ENCODE measurements at places on chromosomes 7 and 10.
A peak's percentile ranks its signal among the peaks of the same experiment; 100 is the strongest.

GRCh38 chr10:31063841-31064240 lies 32.2 kb upstream of the ZNF438 start:
- no peaks in the 10 kb centered on the region for H3K4me1 ChIP-seq
- H3K36me3 ChIP-seq, result no peaks in the 10 kb centered on the region
- DNase-seq, result no peak
- H3K27me3 ChIP-seq, result peaks cover 26% of the 10 kb centered on the region
- H3K4me3 ChIP-seq, result no peak overlapping the region

- H3K4me3 ChIP-seq, result no peak overlapping the region
- no peaks in the 10 kb centered on the region for H3K36me3 ChIP-seq
- no peak for DNase-seq
Measured at GRCh38 chr10:557792-558328, 131.6 kb downstream of the DIP2C start.

DNA sequence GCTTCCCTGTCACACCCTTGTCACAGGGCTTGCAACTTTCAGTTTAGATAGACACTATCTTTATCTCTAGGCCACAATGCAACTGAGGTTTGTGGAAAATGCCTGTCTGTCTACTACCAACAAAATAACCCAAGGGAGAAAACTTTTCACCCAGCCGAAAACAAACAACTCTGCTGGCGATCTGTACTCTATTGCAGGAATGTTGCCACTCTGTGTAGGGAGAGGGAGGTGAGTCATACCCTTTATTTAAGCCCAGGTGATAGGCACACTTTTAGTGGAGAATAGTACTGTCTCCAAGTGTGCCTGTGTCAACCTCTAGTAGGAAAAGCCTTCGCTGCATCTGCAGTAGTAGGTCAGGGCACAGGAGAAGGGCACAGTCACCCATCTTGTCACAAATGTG lies 108.3 kb downstream of the SLC25A40 start:
- H3K4me1 ChIP-seq, result no peaks in the 10 kb centered on the region
- H3K27me3 ChIP-seq, result peaks cover 6% of the 10 kb centered on the region
- H3K4me3 ChIP-seq, result no peak overlapping the region
- DNase-seq, result no peak
- peaks cover 29% of the 10 kb centered on the region for H3K36me3 ChIP-seq
- no peak overlapping the region for H3K27ac ChIP-seq

DNA sequence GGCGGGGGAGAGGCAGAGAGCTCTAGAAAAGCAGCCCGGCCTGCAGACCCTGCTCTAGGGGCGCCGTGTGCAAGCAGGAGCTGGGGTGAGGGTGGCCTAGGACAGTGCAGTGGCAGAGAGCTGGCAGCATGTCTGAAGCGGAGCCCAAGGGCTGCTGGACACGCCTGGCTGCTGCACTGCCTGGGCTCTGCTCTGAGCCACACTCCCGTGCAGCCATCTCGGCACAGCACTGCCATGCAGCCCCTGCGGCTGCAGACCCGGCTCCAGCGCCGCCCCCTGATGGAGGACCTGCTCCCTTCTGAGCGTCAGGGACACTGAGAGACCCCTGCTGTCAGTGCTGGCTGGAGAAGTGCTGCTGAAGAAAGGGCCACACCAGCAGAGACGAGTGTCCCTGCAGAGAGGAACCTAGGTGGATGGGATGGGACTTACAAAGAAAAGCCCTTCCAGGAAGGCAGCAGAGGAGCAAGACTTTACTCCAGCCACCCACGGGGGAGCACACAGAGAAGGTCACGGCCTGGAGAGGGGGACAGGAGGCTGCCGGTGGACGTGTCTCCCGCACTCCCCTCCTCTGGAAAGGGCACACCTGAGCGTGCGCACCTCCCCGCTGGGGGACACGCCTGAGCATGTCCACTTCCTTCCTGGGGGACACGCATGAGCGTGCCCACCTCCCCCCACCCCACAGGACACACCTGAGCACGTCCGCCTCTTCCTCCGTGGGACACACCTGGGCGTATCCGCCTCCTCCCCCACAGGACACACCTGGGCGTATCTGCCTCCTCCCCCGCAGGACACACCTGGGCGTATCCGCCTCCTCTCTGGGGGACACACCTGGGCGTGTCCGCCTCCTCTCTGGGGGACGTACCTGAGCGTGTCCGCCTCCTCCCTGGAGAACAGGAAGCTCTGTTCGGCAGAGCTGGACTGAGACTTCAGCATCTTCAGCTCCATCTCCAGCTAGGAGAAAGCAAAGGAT lies 252.9 kb downstream of the MAD1L1 start:
- peaks cover 4% of the 10 kb centered on the region for H3K36me3 ChIP-seq
- H3K27ac ChIP-seq, result no peak overlapping the region
- H3K4me3 ChIP-seq, result no peak overlapping the region
- peaks cover 8% of the 10 kb centered on the region for H3K4me1 ChIP-seq

DNA sequence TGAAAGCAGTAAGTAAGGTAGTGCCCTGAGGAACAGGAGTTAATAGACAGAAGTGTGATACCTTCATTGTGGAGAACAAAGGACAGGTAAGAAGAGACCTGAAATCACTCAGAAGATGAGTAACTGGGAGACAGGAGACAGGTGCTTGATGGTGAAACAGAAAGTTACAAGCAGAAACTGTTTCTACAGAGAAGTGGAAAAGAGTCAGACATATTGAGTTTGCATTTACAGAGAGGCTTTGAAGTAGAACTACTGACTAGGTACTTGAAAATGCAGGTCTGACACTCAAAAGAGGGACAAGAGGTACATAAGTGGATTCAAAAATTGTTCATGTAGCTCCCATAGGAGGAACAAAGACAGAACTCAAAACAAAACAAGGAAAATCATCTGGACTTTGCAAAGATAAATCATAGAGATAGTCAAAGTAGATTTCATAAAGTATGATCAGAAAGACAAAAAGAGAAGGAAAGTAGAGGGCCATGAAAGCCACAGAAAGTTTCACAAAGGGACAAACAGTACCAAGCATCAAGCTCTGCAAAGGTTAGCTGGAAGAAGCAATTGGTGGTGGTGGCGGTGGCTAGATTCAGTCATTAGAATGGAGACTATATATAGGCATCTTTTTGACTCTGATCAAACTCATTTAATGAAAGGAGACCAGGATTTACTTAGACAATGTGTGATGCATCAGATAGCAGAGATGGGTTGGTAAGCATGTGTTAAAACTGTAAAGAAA lies 198.4 kb downstream of the PCLO start:
- H3K27ac ChIP-seq, result no peak overlapping the region
- H3K27me3 ChIP-seq, result no peaks in the 10 kb centered on the region
- no peak overlapping the region for H3K4me3 ChIP-seq
- no peak for DNase-seq
- H3K4me1 ChIP-seq, result no peaks in the 10 kb centered on the region

DNA sequence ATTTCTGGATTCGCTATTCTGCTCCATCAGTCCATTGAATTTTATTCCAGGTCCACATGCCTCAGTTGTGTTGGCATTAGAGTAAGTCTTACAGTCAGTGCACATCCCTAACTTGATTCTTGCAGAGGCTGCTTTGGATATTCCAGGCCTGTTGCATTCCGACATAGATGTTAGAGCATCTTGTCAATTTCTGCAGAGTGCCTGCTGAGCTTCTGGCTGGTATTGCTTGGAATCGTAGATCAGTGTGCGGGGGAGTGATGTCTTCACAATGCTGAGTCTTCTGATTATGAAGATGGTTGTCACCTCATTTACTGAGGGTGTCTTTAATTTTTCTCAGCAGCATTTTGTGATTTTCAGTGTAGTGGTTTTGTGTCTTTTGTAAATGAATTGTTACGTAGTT lies 45.2 kb downstream of the INPP5A start:
- H3K36me3 ChIP-seq, result peaks cover 9% of the 10 kb centered on the region
- no peak for DNase-seq
- H3K27me3 ChIP-seq, result peaks cover 9% of the 10 kb centered on the region
- no peak overlapping the region for H3K4me3 ChIP-seq

DNA sequence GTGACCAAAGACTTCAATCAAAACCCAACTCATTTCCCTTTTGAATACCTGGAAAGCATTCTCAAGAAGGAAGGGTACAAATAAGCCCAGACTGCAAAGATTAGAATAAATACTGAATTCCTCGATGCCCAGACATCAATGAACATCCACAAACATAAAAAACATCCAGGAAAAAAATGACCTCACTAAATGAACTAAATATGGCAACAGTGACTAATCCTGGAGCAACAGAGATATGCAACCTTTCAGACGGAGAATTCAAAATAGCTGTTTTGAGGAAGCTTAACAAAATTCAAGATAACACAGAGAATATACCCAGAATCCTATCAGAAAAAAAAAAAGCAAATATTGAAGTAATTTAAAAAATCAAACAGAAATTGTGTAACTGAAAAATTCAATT lies 43.2 kb downstream of the PCLO start:
- H3K4me3 ChIP-seq, result no peak overlapping the region
- no peak overlapping the region for H3K27ac ChIP-seq
- no peaks in the 10 kb centered on the region for H3K4me1 ChIP-seq
- no peak for DNase-seq
- no peaks in the 10 kb centered on the region for H3K27me3 ChIP-seq
- no peaks in the 10 kb centered on the region for H3K36me3 ChIP-seq

DNA sequence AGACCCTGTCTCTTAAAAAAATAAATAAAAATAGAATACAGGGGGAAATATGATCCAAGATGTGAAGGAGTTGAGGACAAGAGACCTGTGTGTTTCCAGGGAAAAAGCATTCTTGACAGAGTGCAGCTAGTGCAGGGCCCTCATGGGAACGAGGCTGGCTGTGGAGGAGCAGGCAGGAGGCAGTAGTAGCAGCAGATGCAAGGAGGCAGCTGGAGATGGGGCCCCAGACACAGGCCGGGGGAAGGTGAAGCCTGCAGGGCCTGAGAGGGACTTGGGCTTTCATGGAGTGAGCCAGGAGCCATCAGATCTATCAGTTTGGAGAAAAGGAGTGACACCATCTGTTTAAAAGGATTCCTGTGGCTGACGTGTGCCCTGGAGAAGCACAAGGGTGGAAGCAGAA lies 71.4 kb upstream of the ZNF438 start:
- peaks cover 5% of the 10 kb centered on the region for H3K27me3 ChIP-seq
- peaks cover 18% of the 10 kb centered on the region for H3K4me1 ChIP-seq
- peak overlapping the region; percentile 67 for H3K27ac ChIP-seq
- no peak overlapping the region for H3K4me3 ChIP-seq

DNA sequence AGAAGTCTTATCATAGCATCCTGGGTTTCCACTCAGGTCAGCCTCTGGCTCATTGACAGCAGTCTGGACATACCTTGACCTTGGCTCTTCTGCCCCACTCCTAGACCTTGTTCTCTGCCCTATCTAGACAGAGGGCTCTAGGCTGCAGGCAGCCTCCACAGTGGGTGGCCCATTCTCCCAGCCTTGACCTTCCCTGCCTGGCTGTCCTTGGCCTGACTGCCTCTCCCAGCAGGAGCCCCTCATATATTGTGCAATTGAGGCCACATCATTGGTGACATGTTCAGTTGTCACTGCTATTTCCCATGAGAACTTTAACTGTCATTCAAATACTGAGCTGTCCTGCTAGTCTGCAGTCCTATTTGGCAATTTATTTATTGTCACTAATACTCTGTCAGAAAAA lies 503.4 kb downstream of the PLXNA4 start:
- no peaks in the 10 kb centered on the region for H3K36me3 ChIP-seq
- no peak for DNase-seq
- no peak overlapping the region for H3K27ac ChIP-seq
- no peaks in the 10 kb centered on the region for H3K4me1 ChIP-seq
- H3K27me3 ChIP-seq, result peaks cover 20% of the 10 kb centered on the region
- H3K4me3 ChIP-seq, result no peak overlapping the region

GRCh38 chr10:121927318-121927840 lies 452 bp downstream of the ATE1 start:
- H3K36me3 ChIP-seq, result no peaks in the 10 kb centered on the region
- H3K4me1 ChIP-seq, result peaks cover 15% of the 10 kb centered on the region

- DNase-seq, result no peak
- H3K4me3 ChIP-seq, result no peak overlapping the region
- H3K27ac ChIP-seq, result no peak overlapping the region
- no peaks in the 10 kb centered on the region for H3K4me1 ChIP-seq
- H3K36me3 ChIP-seq, result no peaks in the 10 kb centered on the region
- no peaks in the 10 kb centered on the region for H3K27me3 ChIP-seq
Measured at GRCh38 chr7:66415659-66416265, 210.6 kb downstream of the TPST1 start.

DNA sequence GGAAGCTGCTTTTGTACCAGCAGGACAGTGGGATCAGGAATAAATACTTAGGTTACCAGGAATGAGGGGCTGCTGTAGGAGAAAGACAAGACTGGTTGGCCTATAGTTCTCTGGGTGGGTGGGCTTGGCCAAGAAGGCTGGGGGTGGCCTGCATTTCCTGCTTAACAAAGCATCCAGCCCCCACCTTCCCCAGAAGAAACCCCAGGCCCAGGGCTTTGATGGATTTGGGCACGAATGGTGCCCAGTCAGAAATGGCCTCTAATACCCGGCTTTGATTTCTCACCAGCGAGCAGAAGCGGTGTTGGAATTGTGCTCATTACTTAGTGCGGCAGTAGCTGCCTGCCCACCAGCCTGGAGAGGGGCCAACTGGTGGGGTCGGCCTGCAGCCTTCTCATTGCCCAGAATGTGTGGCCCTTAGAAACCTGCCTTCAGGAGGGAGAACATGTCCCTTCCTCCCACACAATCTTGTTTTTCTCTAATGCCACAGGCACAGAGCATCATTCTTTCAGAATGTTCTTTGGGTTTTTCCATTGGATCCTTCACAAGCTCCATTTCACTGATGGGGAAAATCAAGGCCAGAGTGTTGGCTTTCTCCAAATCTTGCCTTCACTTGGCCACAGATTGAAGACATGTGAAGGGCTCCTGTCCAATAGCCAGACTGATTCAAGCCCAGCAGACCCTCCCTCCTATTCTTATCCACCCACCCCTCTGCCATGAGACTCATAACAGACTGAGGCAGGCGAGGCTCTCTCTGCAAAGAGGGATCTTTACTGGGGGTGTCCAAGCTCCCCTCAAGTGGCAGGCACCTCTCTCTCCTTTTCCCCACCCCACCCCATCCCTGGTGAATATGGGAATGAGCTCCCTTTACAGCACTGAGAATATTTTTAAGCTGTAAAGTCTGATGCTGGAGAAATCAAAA lies 2.5 kb downstream of the UNC5B start:
- H3K36me3 ChIP-seq, result no peaks in the 10 kb centered on the region
- peaks cover 5% of the 10 kb centered on the region for H3K4me1 ChIP-seq
- no peak for DNase-seq
- peaks cover 35% of the 10 kb centered on the region for H3K27me3 ChIP-seq
- H3K27ac ChIP-seq, result no peak overlapping the region

GRCh38 chr7:140631602-140632001 lies 9.0 kb downstream of the DENND2A start:
- no peak overlapping the region for H3K4me3 ChIP-seq
- H3K36me3 ChIP-seq, result no peaks in the 10 kb centered on the region
- DNase-seq, result no peak
- peaks cover 11% of the 10 kb centered on the region for H3K27me3 ChIP-seq
- H3K27ac ChIP-seq, result no peak overlapping the region
- H3K4me1 ChIP-seq, result no peaks in the 10 kb centered on the region
